ENCODE measurements at places on chromosomes 4 and X.

DNA sequence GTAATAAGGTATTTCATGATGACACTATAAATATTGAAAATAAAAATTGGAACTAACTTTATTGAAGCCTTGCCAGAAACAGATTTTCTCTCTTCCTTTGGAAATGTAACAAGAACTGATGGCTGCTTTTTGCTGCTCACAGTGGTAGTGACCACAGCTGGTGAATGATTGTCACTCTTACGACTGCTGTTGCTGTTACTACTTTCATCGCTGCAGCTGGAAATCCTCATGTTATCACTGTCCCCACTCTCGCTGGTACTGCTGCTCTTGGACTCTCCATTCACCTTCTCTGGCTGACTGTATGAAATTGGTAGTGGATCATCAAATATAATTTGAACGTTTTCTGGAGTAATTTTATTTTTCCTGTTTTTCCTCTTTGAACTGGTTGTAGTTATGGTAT, 28.5 kb upstream of the COX18 start:
- DNase-seq: no peak

DNA sequence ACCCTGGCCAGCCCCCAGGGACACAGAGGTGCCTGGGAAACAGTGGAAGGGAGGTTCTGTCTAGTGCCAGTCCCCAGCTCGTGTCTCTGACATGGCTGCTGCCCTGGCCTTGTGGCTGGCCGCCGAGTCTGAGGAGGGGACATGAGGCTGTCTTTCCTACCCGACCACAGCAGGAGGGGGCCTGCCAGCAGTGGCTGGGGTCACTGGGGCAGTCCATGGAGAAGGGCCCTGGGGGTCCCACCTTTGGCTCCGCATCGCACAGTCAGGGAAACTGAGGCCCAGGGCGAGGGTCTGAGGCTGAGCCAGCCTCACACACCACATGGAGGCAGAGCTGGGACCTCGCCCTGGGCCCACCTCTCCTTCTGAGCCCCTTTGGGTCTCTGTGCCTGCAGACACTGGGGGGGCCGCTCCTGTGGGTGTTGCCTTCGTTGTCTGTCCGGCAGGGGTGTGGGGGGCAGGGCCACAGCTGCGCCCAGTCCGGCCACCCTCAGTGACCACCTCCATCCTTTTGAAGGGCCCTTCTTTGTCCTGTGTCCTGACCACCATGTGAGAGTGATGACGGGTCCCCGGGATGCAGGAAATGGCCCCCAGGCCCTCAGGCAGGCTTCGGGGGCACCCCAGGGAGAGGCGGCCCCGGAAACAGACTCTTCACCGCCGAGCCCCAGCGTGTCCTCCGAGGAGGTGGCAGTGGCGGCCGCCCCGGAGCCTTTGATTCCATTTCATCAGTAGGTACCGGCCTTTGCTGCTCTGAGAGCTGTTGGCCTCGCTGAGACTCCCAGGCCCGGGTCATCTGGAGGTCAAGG, 17.6 kb downstream of the SH3TC1 start:
- DNase-seq: no peak

DNA sequence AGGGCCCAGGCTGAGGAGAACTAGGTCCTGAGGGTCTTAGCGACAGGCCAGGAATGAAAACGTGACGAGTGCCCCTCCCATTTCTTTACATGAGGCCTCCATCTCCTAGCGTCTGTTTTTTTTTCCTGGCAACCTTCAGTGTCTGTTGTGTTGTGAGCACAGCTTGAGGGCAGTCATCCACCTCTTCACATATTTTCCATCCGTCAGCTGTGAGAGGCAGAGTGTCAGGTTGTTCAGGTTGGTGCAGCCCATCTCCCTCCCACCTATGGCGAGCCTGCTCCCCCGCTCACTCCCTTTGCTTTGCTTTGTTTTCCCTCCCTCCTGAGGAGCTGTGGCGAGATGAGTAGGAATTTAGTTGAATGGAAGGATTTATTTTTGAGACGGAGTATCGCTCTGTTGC, 51.7 kb upstream of the CHRNA9 start:
- DNase-seq: no peak

GRCh38 chr4:80461412-80461811, 125.9 kb downstream of the CFAP299 start:
- DNase-seq: peak; percentile 28

DNA sequence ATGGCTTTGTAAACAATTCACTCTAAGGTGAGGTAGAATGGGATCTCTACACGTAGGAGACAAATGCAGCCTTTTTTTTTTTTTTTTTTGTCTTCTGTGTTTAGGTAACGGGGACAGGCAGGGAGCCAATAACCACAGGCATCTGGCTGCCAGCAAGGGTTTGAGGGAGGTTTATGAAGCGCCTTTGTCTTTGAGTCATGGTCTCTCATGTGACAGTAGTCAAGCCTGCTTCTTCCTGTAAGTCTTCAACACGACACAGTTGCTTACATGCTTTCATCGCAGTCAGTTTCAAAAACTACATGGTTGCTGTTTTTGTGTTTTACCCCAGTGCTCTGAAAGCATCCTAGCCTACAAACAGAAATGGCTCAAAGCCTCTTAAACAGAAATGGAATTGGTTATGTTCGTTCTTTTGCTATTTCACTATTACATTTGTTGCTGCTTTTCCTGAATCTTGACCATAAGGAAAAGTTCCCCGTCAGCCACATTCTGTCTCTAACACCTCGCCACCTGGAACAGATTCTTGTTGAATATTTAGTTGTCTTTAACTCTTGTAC, 127.8 kb upstream of the METTL14 start:
- DNase-seq: peak; percentile 88

DNA sequence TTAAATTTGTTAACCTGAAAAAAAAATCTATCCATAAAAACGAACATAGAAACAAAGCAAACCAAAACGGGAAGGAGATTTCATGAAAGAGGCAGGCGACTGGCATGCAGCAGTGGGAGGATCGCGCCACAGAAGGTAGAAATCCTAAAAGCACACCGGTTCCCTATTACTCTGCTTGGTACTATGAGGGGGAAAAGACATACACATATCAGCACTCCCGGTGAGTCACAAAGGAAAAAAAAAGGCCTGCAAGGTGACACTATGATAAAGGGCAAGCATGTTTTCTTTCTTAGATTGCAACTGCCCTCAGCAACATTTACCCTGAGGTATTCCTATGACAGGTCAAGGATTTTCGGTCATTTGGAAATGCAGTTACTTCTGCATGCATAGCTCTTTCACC, 60.6 kb upstream of the NAP1L5 start:
- no peak for DNase-seq

DNA sequence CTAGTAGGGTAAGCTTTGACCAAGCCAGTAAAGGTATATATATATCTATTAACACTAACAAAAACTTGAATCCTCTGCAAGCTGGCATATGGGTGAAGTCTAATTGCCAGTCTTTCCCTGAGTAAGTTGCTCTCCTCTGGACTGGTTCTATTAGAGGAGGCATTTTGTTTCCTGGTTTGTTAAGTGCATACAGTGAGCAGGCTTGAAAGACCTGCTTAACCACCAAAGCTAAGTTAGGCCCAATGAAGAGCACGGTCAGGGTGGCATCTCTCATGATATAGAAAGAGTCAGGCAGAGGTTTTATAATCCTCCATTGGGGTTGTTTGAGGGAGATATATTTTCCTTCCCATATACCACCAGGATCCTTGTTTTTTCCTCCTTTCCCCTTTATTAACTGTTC, 9.6 kb upstream of the AREG start:
- no peak for DNase-seq

DNA sequence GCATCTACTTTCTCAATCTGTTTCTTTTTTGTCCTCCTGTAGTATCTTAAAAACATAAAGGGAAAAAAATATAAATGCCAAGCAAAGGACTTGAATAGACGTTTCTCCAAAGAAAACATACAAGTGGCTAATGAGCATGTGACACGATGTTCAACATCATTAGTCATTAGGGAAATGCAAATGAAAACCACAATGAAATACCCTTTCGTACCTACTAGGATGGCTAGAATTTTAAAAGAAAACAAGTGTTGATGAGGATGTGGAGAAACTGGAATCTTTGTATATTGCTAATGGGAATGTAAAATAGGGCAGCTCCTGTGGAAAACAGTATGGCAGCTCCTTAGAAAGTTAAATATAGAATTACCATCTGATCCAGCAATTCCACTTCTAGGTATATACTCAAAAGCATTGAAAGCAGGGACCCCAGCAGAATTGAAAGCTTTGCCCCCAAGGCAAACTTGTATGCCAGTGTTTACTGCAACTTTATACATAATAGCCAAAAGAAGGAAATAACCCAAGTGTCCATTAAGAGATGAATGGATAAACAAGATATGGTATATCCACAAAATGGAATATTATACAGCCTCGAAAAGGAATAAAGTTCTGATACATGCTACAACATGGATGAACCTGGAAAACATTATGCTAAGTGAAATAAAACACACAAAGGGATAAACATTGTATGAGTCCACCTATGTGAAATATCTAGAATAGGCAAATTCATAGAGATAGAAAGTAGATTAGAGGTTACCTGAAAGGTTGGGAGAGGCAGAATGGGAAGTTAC, 138.3 kb downstream of the SH3KBP1 start:
- no peak for DNase-seq

DNA sequence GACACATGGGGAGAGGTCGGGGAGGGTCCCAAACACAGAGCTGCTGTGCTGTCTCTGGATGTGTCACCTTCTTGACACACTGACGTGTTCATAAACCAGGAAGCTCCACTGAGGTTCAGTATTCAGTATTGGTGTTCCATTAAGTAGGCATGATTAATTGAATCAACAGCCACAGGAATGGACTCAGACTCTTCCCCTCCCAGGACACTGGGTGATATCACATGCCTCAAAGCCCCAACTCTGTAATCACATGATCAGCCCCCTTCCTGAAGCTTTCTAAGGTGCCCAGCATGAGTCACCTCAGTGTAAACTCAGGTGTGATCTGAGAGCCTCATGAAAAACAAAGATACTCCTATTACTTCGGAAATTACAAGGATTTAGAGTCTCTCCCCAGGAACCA, 21.1 kb upstream of the HNRNPD start:
- DNase-seq: no peak

DNA sequence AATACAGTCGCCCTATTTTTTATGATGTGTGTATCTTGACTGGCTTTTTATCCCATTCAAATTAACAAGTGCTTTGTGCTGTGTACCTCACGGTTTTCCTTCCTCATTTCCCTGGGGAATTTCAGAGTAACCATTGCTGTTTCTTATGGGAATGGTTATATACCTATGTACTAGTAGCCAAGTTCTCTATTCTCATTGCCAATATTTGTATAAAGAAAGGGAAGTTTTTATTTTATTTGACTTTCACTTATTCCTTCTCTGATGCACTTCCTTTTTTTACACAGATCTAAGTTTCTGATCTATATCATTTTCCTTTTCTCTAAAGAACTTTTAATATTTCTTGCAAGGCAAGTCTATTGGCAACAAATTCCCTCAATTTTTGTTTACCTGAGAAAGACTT, 181.3 kb downstream of the SOWAHB start:
- no peak for DNase-seq

DNA sequence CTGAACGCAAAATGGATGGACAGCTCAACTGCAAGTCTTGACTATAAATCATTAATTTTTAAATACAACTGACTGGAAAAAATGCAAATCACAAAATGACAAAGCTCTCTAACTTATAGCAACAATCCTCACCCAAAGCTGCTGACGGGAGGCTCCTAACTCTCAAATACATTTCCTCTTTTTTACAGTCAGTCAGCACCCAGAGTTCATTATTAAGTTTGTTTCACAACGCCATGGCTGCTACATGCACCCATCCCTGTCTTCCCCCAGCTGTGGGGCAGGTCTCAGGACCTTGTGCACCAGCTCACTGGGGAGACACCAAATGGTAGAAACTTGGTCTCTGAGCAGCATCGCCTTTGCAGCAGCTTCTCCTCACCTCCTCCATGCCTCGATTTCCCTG, 97.6 kb downstream of the SLC34A2 start:
- no peak for DNase-seq

GRCh38 chrX:29940750-29941149, 274.6 kb upstream of the MAGEB2 start:
- DNase-seq: no peak

DNA sequence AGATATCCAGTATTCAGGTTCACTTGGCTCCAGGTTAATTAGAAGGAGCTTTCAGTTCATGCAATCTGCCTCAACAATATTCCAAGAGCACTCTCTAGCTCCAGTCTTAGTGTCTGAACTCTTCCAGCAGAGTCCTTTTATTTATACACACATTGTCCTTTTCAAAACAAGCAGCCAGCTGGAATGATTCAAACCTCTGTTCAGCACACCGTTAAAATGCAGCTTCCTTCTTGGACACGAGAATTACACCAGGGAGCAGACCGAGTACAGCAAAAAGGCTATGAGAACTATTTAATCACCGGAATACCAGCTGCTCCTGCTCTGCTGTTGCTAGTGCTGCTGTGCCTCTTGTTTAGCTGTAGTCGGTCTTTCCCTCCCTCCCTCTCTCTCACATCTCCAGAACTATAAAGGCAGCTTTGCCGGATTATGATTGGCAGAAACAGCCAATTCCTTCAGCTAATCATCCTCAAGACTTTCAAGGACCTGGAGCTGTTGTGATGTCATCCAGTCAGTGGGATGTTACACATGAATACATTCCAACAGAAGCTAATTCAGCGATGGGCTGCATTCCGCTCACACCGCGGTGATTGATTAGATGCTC, at the start of gene NDST4:
NDST4 (minus strand) TSS at position 115 of the 601 bp plus-strand sequence. CDS start 36,584 bp downstream, outside the sequence.
- DNase-seq: peak; percentile 80

DNA sequence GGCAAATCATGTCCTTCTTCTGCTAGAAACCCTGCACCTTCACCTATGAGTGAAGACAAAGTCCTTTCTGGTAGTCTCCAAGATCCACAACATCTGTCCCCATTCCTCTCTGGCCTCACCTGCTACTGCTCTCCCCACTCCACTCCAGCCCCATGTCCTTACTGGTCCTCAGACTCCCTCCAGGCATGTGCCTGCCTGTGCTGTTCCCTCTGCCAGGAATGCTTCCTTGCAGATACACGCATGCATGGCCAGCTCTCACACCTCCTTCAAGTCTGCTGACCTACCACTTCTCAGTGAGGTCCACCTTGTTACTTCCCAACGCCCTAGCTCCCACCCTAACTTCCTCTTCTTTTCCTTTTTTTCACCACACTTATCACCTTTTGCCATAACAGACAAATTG, 18.1 kb downstream of the HMGB2 start:
- DNase-seq: no peak

- DNase-seq: no peak
Measured at GRCh38 chr4:170270628-170271027, 180.9 kb upstream of the AADAT start.

DNA sequence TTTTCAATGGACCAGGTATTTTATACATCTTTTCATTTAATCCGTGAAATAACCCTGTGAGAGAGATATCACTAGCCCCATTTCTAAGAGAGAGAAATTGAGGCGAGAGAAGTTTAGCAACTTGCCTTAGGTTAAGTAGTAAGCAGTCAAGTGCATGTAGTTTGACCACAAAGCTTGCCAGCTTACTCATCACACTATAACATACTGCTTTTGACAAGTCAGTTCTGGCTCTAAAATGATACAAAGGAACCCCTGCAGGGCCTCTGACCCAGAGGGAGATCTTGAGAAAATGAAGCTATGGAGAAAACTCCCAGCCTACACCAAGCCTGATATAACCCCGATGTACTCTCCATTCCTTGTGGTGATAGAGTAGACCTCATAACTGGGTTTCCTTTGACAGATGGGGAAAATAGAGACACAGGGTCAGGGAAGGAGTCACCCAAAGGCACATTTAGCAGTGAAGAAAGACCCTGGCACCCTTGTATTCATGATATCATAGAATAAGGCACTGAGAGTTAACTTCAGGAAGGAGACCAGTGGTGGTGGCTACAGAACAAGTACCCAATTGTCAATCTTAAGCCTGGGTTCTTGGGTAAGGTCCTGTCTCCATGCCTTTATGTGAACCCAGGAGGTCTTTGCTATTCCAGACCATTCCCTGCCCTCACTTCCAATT, 60.2 kb upstream of the MSN start:
- DNase-seq: no peak

All from DMS153 (cell line).